ENCODE measurements at places on chromosomes 7 and 10.

DNA sequence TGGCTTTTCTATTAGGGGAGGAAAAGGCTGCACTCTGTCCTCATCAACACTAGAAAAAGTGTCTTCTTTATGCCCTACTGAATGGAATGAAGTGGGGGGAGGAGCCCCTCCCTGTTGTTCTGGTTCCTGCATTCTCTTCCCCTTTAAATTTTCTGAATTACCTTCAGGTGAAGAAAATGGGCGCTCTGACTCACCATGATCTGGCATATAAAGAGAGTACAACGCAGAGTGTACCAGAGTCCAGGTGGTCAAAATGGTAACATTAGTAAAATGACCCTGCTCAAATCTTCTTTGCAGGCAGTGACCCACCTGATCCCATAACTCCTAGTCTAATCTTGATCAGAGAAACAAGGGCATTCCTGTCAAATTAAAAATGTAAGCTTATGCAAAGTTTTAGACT, 80.7 kb downstream of the THSD7A start:
- no peak for DNase-seq

- peak; percentile 42 for DNase-seq
Measured at GRCh38 chr7:30671793-30672465, 10.3 kb downstream of the CRHR2 start.

GRCh38 chr7:123271231-123271630, 71.5 kb upstream of the SLC13A1 start:
- DNase-seq = no peak

DNA sequence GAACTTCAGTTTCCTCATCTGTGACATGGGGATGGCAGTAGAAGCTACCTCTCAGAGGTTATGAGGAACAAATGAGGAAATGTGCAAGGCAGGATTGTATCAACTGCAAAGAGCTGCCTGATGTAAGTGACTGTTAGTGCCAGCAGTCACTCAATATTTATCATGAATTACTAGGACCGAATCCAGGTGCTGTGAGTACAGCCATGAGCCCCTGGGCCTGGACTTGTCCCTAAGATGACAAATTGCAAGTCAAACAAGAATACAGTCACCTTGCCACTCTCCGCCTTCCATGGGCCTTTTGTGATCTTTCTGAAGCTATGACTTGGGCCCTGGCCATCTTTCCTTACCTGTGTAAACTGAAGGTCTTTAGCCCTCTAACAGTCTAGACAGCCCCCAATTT, 27.7 kb upstream of the TLX1 start:
- no peak for DNase-seq

DNA sequence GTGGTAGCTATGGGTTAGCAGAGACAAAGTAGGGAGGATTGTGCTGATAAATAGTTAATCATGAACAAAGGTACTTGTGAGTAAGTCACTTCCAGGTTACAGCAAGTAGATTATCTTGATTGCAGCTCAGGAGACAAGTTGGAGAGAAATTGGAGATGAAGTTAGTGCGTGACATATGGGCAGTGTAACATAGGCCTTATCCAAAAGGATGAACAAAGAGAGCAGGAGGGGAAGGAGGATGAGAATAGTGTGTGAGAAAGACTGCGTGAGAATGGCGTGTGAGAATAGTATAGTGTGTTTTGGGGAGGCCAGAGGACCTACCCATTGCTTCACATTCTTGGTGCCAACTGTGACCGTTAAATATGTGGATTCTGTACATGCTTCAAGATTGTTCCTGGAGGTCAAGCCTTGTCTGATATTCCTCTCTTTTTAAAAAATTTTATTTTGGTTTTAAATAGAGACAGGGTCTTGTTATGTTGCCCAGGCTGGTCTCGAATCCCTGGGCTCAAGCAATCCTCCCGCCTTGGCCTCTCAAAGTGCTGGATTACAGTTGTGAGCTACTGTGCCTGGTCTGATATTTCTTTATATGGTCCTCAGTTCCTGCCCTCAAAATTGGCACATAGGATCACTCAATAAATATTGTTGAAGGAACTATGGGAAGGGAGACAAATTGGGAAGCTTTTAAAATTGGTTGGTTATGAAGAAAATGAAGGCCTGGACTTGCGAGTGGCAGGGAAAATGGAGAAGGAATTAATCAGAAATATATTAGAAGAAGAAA, 3.2 kb downstream of the VCL start:
- no peak for DNase-seq

DNA sequence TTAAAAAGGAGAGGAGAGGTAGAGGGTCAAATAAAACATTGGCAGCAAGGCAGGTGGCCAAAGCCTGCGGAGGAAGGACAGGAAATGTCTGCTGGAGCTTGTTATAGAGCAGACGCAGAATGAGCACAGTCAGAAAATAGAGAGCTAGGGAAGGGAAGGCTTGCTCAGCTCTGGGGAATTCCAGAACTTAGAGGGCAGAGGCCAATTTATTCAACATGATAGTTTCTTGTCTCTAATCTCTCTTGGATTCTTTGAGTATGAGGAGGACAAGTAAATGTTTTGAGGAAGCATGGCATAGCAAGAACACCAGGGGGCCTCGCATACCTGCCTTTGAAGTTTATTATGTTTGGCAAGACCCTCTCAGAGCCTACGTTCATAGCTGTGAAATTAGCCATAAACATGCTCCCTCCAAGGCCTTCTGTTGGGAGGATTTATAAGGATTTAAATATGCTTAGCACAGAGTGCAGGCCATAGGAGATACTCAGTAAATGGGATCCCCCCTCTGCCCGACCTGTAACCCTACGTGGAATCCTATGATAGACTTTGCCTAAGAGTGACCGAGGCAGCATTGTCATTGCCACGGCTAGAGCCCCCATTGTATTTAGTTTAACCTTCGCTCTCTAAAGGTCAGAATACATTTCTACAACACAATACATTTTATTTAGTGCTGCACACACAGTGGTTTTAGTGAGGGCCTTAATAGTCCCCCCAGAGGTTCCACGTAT, 293.9 kb downstream of the CCDC3 start:
- DNase-seq = peak; percentile 46

DNA sequence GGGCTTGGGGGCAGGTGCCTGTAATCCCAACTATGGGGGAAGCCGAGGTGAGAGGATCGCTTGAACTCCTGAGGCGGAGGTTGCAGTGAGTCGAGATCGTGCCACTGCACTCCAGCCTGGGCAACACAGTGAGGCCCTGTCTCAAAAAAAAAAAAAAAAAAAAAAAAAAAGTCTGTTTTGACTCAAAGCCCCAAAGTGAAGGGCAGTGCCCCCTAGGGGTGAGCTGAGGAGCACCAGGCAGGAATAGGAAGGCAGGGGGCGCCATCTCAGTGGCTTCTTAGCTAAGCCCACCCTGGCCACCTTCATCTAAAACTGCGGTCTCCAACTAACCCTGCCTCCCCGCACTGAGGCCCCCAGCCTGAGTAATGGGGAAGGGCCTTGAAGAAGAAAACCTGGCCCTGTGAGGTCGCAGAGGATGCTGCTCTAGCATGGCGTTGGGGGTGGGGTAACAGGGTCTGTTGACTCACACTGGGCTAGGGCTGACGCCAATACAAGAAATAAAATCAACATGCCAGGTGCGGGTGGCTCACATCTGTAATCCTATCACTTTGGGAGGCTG, 9.8 kb downstream of the PODXL start:
- peak; percentile 63 for DNase-seq

All from retina (tissue), 1 donor.